ENCODE measurements at places on chromosomes 3 and 15. TPM values are rescaled to one million over a fixed set of nuclear protein-coding genes. Genes with fewer than 3 reads are reported as not detected.

Gene C3orf49
- total RNA-seq, result not detected

Gene RTP1
- not detected for total RNA-seq

Gene MAP1A
- 29.1 TPM for total RNA-seq

Gene C15orf39
- total RNA-seq, result 13.2 TPM

Gene KLF15
- 9.5 TPM for total RNA-seq

Gene GOLGA8J
- not detected for total RNA-seq

Gene CLRN1
- total RNA-seq, result not detected

Gene NANOGP8
- not detected for total RNA-seq

All from epithelial cell of alveolus of lung (primary cell).